T-cell (primary cell): ENCODE measurements at places on chromosomes 3 and 15.

DNA sequence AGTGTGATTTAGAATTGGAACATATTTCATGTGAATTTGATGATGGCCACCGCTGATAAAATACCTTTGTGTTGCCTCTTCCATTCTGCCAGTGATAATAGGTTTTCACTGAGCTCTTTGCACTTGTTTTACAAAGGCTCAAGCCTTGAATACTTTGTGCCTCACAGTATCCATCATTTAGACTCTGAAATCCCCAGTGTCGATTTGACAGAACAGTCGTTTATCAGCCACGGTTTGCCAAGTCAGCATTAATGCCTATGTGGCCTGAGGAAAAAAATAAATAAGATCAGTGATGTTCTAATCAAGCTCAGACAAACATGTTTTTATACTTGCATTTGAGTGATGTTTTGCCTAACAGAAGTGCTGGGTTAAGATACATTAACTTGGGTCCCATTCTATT is 399.1 kb downstream of the RBMS3 start:
- no peak for DNase-seq

- no peak for DNase-seq
Measured at GRCh38 chr3:120492103-120492502, 41.3 kb upstream of the FSTL1 start.

DNA sequence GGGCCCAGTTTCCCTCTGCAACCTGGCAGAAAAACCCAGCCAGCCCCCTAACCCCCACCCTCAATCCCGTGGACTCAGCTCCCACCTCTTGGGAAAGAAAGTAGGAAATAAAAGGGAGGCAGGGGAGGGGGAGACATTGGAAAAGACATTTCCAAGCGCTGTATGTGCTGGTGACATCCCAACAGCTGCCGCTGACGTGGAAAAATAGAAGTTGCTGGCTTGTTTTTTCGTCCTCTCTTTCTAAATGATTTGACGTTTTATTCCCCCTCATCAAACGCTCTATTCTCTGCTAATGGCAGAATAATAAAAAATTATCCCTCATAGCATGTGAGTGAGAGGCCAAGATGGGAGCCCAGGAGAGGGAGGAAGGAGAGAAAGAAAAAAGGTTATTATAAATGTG is 76.1 kb downstream of the LINGO1 start:
- DNase-seq, result no peak

- DNase-seq, result no peak
Measured at GRCh38 chr3:63295806-63296205, 17.7 kb downstream of the SYNPR start.

DNA sequence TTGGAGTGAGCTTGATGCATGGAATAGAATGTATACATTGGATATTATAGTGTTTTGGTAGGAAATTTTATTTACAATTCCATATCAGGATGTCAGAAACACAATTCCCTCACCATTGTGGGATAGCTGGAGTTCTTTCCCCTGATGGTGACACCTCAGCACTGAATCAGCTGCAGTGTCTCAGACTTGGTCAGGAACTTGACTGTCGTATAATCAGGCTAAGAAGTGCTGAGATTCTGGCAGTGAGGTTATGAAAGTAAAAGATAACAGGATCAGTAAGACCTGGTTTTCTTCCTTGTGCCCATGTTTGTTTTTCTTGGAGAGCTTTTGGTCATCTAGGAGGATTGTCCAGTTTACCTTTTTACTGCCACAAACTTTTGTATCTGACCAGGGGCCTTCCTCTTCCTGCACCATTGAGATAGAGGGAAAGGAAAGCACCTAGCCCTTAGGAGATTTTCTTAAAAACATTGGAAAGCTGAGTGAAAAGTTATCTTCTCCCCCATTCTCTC is 27.3 kb upstream of the ST3GAL6 start:
- DNase-seq, result no peak

DNA sequence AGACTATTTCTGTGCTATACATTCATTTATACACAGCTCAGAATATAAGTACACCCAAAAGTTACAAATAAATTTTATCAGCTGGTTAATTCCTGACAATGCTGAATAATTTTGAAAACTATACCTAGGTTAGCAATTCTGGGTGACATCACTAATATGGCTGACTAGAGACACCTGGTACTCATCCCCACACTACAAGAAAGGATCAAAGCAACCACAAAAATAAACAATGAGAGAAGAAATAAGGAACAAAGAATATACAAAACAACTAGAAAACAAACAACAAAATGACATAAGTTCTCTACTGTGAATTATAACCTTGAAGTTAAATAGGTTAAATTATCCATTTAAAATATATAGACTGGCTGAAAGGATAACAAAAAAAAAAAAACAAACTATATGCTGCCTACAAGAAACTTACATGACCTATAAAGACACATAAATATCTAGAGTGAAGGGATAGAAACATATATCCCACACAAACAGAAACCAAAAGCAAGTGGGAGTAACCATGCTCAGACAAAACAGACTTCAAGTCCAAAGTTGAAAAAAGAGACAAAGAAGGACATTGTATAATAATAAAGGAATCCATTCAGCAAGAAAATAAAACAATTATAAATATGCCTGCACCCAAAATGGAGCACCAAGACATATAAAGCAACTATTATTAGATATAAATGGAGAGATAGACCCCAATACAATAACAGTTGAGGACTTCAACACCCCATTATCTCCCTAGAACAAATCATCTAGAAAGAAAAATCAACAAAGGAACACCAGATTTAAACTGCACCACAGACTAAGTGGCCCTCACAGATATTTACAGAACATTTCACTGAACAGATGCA is 57.8 kb downstream of the IMPG2 start:
- no peak for DNase-seq

DNA sequence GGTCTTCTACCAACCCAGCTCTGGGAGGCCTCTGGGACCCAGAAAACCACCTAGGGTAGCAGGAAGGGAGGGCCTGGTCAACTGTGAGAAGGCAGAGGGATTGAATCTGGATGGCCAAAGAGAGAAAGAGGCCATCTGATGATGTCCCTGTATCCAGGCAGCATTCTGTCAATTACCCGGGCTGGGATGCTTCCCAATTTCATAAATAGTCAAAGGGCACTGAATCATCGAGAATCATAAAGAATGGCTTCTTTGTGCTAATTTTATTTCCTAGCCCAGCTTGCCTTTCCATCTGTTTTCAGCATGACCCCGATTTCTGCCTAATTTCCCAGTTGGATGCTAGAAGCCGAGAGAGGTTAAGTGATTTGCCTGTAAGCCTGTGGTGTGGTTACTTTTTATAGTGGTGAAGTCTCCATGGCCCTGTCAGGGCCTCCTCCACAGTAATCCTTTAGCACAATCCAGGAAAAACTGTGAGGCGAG is 129.2 kb downstream of the FAM43A start:
- DNase-seq, result no peak

GRCh38 chr3:94301366-94301765 is 238.5 kb downstream of the NSUN3 start:
- DNase-seq, result no peak

- no peak for DNase-seq
Measured at GRCh38 chr3:59798372-59799086, 748.7 kb upstream of the CFAP20DC start.

- no peak for DNase-seq
Measured at GRCh38 chr15:33016405-33017024, 178.0 kb downstream of the FMN1 start.

DNA sequence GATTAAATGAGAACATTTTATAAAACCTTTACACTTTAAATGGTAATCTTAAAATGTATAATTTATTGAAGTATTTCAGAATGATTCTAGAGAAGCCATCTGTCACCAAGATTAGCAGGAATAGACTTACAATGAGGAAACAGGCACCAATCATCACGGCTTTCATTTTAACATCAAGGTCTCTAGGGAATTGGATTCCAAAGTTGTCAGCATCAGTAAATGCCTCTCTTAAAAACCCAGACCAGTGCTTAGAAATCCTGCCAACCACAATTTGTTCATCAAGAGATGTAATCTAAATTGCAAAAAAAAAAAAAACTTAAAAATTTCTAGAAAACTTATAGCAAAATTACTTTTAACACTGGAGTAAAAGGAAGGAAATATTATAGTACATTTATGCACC is 20.3 kb downstream of the PLSCR2 start:
- DNase-seq, result no peak

- no peak for DNase-seq
Measured at GRCh38 chr15:66771351-66771650, 69.3 kb downstream of the SMAD6 start.

DNA sequence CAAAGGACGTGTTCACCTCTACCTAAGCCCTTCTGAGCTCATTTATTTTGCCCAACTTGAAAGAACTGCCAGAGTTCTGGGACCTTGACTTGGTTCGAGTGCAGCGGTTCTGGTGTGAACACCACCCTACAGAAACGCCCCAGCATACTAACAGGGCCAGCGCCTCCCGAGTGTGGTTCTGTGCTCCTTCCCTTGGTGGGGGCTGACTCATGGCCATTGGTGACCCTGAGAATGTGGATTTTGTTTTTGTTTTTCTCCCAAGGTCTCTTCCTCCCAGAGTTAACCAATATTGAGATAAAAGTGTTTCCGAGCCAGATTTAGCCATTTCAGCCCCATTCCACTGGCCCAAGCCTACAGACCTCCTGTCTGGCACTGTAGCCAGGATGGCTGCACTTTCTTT is 27.9 kb downstream of the SEMA7A start:
- no peak for DNase-seq

DNA sequence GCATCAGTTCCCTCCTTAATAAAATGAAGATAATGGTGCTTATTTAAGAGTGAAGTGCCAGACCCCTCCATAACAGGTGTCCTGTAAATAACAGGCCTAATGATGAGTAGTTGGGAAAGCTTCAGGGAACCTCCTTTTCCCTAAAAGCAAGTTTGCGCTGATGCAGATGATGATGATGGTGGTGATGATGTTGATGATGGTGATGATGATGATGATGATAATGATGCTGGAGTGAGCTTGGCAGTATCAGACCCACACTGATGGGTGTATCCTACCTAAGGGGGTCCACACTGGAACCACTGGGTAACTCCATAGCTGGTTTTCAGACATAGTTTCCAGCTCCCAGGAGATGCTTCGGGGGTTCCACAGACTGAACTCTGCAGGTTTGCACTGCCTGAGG is 24.4 kb downstream of the MTMR14 start:
- DNase-seq, result no peak

DNA sequence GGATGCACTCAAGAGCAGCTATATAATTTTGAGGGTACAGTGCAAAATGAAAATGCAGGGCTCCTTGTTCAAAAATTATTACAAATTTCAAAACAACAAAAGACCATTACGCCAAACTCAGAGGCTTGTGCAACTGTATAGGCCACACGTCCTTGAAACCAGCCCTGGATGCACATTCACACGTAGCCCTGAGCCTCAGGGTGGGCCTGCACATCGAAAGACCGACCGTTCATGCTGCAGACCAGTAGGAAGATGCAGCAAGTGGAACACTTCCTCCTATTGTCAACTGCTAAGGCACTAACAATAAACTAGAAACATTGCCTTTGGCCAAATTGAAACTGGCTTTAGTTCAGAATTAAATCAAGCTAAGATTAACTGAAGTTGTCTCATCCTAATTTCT is 174.7 kb downstream of the SHOX2 start:
- no peak for DNase-seq

GRCh38 chr15:76664895-76665294 is 240.2 kb downstream of the SCAPER start:
- DNase-seq, result no peak

DNA sequence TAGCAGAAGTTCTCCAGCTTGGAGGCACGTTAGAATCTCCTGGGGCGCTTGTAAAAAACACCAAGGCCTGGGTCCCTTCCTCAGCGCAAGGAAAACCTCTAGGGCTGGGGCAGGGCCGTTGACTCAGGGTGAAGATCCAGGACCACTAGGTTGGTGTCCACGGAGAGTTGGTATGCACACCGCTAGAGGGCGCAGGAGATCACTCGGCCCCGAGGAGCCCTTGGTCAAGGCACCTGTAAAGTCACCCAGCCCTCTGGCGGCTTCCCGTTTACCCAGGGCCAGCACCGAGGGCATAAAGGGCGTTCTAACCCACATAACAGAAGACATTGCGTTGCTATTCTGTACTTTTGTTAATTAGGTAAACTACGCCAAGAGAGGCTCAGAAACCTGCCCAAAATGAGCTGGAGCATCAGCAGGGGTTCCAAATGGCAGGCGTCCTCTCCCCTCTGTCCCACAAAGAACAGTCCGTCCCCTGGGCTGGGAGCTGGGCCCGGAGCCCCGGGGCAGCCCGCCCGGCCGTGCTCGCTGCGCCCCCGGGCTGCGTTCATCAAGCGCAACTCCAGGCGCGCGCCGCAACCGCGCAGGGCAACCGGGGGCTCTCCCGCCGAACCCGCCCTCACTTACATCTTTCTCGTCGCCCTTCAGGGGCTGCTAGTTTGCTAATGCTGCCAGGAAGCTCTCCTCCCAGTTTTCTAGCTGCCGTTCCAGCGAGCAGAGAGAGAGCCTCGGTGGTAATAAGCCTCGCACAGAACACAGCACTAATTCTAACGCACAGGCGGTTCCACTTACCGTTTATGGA is 332.1 kb downstream of the ARRDC4 start:
- no peak for DNase-seq

DNA sequence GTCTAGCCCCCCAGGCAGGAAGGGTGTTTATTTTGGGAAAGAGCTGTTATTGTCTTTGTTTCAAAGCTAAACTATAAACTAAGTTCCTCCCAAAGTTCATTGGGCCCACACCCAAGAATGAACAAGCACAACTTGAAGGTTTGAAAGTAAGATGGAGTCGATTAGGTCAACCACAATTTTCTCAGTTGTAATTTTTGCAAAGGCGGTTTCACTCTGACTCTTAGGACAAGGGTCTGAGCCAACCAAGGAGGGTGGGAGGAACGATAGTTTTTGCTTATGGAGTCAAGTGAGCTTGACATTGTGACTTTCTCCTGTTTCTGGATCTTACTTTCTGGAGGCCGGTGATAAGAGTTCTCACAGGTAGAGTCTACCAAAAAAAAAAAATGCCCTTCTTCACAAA is 5.8 kb upstream of the ZNF770 start:
- DNase-seq, result no peak

DNA sequence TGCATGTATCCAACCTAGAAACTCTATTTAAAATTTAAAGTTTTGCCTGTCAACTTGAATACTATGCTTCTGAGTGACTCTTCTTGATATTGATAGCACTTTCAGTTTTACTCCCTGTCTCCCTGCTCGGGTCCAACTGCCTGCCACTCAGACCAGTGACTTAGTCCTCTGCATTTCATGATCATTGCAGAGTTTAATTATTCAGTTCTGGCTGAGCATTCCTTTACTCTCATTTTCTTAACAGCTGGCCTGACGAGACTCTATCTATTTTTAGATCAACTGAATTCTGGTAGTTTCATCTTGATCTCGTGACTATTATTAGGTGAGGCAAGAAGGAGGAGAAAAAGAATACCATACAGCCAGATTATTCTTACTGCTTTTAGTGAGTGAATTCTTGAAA is 617.4 kb downstream of the SI start:
- no peak for DNase-seq
